Vagina (tissue), 2 donors: ENCODE measurements at places on chromosomes 13 and 19. TPM values are rescaled to one million over a fixed set of nuclear protein-coding genes. Genes with fewer than 3 reads are reported as not detected.
A peak's percentile ranks its signal among the peaks of the same experiment; 100 is the strongest.

C19orf85 gene
- not detected for total RNA-seq

SBSN gene
- 162 TPM for total RNA-seq

FCGBP gene
- total RNA-seq = 31.7 TPM

- H3K36me3 ChIP-seq = peaks cover 7% of the 10 kb centered on the region
- no peak overlapping the region for H3K4me3 ChIP-seq
- no peak overlapping the region for H3K27ac ChIP-seq
- no peaks in the 10 kb centered on the region for H3K27me3 ChIP-seq
These were observed 36.4 kb downstream of the CRYL1 start for GRCh38 chr13:20489185-20489820.

DNA sequence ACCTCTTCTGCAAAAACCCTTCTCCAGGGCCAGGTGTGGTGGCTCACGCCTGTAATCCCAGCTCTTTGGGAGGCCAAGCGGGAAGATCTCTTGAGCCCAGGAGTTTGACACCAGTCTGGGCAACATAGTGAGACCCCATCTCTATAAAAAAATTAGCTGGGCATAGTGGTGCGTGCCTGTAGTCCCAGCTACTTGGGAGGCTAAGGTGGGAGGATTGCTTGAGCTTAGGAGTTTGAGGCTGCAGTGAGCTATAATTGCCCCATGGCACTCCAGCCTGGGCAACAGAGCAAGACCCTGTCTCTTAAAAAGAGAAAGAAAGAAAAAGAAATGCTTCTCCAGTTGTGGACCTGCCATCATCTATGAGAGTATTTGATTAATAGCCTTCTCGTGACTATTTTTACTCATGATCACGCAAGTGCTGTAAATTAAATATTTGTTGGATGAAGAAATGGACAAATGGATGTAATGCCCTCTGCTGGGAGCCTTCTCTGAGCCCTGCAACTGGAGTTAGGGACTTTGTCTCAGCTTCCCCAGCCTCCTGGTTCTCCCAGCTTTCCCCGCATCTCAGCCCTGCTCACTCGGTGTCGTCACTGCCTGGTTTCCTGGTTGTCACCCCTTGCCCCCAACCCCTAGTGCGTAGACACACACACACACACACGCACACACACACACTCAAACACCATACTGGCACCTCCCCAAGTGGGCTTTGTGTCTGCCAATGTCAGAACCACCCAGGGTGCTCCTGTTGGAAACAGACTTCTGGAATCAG is 12.2 kb downstream of the WIZ start:
- peaks cover 28% of the 10 kb centered on the region for H3K4me1 ChIP-seq
- H3K4me3 ChIP-seq = no peak overlapping the region
- no peaks in the 10 kb centered on the region for H3K27me3 ChIP-seq
- peak overlapping the region; percentile 68 for H3K27ac ChIP-seq
- no peak for DNase-seq

DNA sequence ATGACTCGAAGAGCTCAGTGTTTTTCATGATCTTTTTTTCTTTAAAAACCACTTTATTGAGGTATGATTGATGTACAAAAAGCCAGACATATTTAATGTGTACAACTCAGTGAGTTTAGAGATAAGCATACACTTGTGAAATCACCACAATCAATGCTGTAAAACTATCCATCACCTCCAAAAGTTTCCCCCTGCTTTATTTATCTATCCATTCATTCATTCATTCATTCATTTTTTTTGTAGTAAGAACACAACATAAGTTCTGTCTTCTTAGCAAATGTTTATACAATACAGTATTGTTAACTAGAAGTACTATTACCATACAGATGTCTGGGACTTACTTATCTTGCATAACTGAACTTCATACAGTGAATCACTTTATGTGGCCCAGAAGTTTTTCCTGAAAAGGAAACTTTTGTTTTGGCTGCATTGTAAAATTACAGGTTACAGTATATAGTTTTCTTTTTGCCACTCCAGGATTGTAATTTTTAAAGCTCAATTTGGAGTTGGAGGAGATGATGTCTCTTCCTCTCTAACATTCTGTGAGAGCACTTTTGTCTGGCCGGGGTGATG is 6.7 kb downstream of the RAP2A start:
- no peak overlapping the region for H3K27ac ChIP-seq
- H3K4me1 ChIP-seq = peaks cover 30% of the 10 kb centered on the region
- no peak for DNase-seq
- H3K4me3 ChIP-seq = no peak overlapping the region
- H3K36me3 ChIP-seq = no peaks in the 10 kb centered on the region

PRR36 gene
- total RNA-seq = not detected

DNA sequence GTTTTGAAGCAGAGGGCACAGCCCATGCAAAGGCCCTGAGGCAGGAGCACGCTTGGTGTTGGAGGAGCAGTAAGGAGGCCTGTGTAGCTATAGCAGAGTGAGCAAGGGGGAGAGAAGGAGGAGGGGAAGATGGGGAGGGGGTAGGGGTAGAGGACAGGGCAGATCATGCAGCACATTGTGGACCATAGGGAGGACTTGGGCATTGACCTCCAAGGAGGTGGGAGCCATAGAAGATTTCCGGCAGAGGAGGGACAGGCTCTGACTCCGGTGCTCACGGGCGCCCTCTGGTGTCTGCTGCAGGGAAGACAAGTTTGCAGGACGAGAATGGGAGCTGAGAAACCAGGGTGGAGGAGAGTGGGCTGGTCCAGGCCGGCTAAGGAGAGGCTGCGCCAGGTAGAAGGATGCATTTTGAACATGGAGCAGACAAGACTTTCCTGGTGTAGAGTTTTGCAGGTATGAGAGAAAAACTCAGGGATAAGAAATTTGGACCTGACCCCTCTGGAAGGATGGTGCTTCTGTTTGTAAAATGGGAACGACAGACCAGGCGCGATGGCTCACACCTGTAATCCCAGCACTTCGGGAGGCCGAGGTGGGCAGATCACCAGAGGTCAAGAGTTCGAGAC is 13.7 kb upstream of the CREB3L3 start:
- DNase-seq = no peak
- H3K4me3 ChIP-seq = no peak overlapping the region
- H3K27me3 ChIP-seq = no peaks in the 10 kb centered on the region
- no peak overlapping the region for H3K27ac ChIP-seq
- no peaks in the 10 kb centered on the region for H3K4me1 ChIP-seq

GRCh38 chr19:48635263-48635965 is 1.8 kb downstream of the DBP start:
- peak; percentile 92 for DNase-seq
- no peaks in the 10 kb centered on the region for H3K27me3 ChIP-seq
- peak overlapping the region; percentile 99 for H3K27ac ChIP-seq

DNA sequence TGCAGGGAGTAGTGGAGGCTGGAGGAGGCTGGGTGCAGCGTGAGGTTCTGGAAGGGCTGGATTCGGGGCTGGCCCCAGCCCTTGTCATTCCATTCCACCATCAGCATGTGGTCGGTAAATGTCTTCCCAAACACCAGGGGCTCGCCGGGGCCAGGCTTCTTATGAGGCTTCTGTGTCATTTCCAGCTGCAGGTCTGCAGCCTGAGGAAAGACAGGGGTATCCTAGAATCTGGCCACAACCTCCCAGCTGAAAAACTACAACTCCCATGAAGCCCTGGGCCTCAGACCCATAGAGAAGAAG is 4.4 kb downstream of the BCAT2 start:
- no peaks in the 10 kb centered on the region for H3K27me3 ChIP-seq
- DNase-seq = no peak
- H3K27ac ChIP-seq = no peak overlapping the region
- no peaks in the 10 kb centered on the region for H3K36me3 ChIP-seq
- H3K4me1 ChIP-seq = peaks cover 30% of the 10 kb centered on the region

TMEM238 gene
- 5.9 TPM for total RNA-seq

PODNL1 gene
- 5.2 TPM for total RNA-seq

- no peaks in the 10 kb centered on the region for H3K27me3 ChIP-seq
- no peak for DNase-seq
- no peaks in the 10 kb centered on the region for H3K4me1 ChIP-seq
- no peak overlapping the region for H3K4me3 ChIP-seq
- no peaks in the 10 kb centered on the region for H3K36me3 ChIP-seq
- no peak overlapping the region for H3K27ac ChIP-seq
These were observed 309.1 kb downstream of the KLF12 start for GRCh38 chr13:73825143-73825542.

- no peak overlapping the region for H3K4me3 ChIP-seq
- H3K4me1 ChIP-seq = peaks cover 64% of the 10 kb centered on the region
- H3K27me3 ChIP-seq = no peaks in the 10 kb centered on the region
- H3K27ac ChIP-seq = peak overlapping the region; percentile 62
These were observed 43.5 kb downstream of the GGACT start for GRCh38 chr13:100544866-100545683.

DNA sequence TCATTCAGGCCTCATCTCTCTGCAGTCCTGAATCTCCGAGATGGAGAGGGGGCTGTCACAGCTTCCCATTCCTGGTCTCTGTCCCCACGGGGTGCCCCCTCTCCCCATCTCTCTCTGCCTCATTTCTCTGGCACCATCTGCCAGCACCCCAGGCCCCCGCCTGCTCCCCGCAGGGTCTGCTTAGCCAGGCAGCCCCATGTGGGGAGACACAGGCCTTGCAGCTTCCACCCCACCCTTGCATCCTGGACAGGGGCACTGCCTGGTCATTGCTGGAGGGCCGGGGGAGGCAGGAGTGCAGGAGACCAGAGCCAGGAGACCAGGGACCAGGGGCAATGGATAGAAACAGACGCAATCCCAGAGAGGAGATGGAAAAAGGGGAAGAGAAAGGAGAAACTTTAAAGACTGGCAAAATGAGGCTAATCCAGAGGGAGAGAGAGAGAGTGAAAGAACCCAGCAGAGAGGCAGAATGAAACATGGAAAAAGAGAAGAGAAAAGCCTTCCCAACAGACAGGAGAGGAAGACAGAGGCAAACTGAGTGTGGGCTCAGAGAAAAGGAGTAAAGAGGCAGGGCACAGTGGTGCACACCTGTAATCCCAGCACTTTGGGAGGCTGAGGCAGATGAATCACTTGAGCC is 8.8 kb upstream of the GIPR start:
- H3K4me3 ChIP-seq = no peak overlapping the region
- no peaks in the 10 kb centered on the region for H3K27me3 ChIP-seq
- H3K36me3 ChIP-seq = no peaks in the 10 kb centered on the region
- no peaks in the 10 kb centered on the region for H3K4me1 ChIP-seq
